ENCODE measurements at places on chromosomes 2 and 18.

- DNase-seq = no peak
These were observed 1.2 kb upstream of the MZT2A start for GRCh38 chr2:131493199-131493968.

DNA sequence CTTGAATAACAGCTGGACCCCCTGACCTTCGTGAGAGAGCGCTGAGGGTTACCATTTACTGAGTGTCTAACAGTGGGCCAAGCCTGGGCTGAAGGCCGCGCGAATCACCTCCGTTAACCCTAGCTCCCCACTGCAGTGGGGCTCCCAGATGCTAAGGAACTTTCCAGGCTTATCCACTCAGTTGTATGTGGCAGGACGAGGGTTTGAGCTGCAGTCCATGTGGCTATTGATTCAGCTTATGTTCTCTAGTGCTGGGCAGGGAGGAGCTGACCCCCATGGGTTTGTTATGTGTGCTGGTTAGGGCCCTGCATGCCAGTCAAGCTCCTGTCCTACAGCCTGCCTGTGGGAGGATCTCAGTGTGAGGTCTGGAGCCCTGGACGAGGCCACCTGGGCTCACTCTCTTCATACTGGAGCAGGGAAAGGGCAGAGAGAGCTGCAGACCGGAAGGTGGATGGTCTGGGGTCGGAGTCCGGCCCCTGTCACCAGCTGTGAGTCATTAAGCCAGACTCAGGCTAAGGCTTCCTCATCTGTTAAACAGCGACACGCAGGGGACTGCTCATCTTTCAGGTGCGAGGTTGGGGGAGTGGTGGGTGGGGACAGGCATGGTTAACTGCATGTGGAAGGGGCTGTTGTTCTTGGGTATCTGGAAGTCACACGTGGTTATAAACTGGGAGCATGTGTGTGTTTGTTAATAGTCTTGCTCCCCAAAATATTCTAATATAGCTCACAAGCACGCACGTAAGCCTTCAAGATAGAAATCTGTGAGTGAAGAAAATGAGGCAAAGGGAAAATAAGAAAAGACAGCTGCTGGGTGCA is 6.6 kb downstream of the PSD4 start:
- no peak for DNase-seq

- no peak for DNase-seq
These were observed 131.5 kb downstream of the UXS1 start for GRCh38 chr2:106062627-106063026.

- DNase-seq = no peak
These were observed 114.0 kb downstream of the SP3 start for GRCh38 chr2:173851141-173851641.

GRCh38 chr2:207512356-207512755 is 17.4 kb upstream of the CREB1 start:
- no peak for DNase-seq

GRCh38 chr2:117514371-117514770 is 300.1 kb upstream of the DDX18 start:
- no peak for DNase-seq

DNA sequence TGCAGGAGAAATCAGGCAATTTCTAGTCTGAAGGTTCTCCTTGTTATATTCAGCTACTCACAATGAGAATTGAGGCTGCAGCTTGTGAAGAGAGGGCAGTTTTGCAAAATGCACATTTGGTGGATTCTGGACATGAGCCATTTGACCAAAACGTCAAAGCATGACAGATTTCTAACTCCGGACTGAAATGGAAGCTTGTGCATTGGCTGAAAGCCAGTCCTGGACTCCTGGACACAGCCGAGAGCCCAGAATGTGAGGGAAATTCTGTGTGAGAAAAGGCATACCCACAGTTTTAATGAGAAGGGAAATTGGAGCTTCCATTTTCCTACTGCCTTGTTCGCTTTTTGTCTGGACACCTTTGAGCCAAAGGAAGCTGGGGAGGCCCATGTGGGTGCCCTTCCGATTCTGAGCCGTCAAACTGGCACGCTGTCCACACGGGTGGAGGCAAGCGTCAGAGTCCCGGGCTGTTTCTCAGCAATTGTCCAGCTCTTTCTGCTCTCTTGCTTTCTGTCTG is 23.7 kb upstream of the ROCK2 start:
- no peak for DNase-seq

- peak; percentile 49 for DNase-seq
These were observed 34.4 kb upstream of the TRAPPC8 start for GRCh38 chr18:31977270-31977872.

GRCh38 chr2:127359520-127359919 is 28.3 kb downstream of the MAP3K2 start:
- no peak for DNase-seq

DNA sequence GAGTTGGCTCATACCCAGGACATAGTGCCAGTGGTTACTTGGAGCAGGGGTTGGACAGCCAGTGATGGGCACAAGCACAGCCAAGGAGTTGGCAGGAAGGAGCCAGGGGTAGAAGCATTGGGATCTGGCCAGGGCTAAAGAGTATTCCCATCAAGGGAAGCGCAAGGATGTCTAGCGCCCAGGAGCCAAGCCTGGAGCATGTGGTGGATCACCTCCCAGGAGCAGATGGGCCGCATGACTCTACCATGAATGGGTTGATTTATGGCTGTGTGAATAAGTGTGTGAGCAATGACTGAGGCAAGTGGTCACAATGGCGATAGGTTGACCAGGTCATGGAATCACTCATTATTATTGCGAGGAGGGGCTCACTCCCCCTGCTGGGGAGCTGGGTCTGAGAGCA is 111.1 kb downstream of the FHOD3 start:
- no peak for DNase-seq

GRCh38 chr18:3998698-3999333 is 456.3 kb downstream of the DLGAP1 start:
- peak; percentile 2 for DNase-seq

DNA sequence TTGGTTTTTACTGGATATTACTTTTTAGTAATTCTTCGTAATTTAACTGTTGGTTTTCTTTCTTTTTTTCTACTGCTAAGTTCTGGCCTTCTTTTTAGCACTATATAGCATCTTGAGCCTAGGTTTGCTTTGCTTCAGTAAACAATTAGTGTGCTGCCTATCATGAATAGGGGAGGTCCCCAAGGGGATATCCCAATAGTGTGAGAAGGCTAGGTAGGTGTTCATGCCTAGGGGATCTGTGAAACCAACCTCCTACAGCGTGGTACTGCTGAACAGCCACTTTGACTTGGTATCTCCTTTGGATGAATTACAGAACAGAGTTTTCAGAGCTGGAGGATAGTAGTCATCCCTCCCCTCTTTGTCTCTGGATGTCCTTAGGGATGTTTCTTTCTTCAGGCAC is 310.2 kb upstream of the HNMT start:
- DNase-seq = no peak

DNA sequence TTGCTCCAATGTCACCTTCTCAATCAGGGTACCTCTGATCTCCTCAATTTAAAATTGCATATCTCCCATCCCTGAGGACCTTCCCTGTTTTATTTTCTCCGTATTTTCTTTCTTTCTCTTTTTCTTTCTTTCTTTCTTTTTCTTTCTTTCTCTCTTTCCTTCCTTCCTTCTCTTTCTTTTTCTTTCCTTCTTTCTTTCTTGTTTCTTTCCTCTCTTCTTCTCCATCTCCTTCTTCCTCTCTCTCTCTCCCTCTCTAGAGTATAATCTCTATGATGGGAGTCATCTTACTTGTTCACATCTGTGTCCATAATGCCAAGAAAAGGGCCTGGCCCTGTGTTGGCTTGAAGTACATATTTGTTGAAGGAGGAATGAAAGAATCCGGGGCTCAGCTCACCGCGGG is 21.3 kb upstream of the SIX2 start:
- DNase-seq = no peak

Data from SHP77 (cell line).